ENCODE measurements at places on chromosomes 7 and 10.

DNA sequence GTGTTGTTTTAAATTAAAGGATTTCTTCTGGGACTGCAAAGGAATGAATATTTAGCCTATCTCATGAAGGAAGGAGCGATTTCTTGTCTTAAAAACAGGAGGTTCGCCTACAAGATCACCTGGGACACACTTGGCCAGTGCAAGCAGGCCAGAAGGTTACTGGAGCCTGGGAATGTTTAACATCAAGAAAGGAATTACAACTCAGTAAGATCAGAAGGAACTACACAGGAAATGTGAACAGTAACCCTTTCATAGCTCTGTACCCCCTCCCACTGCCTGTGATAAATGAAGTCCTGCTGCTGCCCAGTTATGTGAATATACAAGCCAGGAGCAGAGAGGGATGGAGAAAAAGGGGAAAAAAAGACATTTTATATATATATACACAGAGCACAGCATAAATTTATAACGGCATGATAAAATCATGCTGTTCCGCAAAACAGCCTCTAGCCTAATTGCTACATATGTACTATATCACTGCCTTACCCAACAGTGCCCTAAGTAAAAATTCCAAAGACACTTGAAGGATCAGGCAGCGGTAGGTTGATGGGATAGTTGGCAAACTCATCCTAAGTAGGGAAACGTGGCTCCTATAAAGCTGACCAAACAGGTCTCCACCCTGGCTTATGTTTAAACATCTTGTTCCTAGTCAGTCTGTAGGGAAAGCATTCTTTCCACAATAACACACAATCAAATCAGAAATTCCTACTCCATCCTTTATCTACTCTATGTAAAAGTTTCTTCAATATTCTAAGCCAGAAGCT, 63.8 kb downstream of the ZNF438 start:
- DNase-seq = no peak

DNA sequence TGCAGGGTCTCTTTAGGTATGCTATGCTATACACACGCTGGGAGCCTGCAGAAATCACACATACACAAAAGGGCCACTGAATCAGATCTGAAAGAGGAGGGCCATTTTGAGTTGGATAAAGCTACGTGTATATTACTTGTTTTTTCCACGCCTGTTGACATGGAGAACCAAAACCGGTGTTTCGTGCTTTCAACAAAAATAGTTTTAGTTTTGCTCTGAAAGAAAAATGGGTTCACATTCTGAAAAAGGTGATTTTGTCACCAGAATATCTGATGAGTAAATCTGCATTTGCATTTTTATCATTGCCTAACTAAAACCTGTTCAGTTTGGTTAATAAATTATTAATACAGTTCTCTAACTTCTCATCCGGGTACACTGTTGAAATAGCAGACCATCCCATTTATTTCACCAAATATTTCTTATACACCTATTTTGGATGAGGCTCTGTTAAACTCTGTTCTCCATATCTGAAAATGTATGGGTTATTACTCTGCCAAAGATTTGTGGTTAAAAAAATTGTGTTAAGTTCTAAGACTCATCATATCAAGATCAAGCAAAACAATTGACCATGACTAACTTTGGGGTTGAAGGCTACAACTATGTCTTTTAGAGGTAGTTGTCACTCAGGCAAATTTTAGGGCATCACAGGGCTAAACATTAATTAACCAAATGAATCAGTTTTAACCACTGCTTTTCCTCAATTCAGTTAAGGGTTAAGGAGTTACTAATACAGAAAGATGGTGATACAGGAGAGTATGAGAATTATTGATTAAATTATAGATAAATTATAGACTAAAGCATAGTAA, 101.2 kb upstream of the RPA3 start:
- no peak for DNase-seq

GRCh38 chr10:31157123-31158010, 125.7 kb upstream of the ZNF438 start:
- no peak for DNase-seq

- DNase-seq = no peak
Observed at GRCh38 chr10:80497187-80498077, 40.3 kb upstream of the SH2D4B start.

GRCh38 chr10:132541129-132541528, 3.5 kb downstream of the INPP5A start:
- DNase-seq = no peak

GRCh38 chr7:23026164-23026563, 12.2 kb upstream of the HYCC1 start:
- DNase-seq = no peak

DNA sequence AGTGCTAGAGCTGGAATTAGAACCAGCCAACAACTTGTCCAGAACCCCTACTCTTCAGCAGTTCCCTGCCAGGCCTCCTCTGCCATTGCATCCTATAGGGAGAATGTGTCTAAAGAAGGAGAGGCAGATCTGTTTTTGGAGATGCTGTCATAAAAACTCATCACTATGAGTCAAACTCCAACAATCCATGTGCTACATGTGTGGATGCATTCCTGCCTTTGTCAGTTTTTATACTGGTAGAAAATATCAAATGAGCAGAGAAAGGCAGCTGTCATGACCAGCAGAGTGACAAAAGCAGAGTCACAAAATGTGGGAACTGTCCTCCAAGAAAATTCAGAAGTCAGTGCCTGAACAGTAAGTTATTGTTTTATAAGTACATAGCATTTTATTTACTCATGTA, 93.0 kb downstream of the ABLIM1 start:
- no peak for DNase-seq

DNA sequence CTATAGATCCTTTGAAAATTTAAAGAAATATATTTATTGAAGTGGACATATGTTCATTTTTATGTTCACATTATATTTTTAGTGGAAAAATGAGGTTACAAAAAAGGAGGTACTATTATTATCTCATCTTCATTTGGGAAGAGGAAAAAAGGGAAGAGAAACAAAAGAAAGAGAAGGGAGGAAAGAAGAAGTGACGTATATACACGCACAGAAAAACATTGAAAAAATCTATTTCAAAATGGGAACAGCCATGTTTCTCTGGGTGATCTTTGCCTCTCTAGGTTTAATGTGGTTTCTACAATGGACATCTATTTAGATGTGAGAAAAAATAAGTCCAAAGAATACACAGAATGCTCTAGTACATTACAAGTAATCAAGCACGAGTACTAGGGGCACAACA, 14.8 kb downstream of the ANK3 start:
- DNase-seq = no peak

GRCh38 chr7:39360038-39360437, 206.2 kb upstream of the YAE1 start:
- DNase-seq = no peak

DNA sequence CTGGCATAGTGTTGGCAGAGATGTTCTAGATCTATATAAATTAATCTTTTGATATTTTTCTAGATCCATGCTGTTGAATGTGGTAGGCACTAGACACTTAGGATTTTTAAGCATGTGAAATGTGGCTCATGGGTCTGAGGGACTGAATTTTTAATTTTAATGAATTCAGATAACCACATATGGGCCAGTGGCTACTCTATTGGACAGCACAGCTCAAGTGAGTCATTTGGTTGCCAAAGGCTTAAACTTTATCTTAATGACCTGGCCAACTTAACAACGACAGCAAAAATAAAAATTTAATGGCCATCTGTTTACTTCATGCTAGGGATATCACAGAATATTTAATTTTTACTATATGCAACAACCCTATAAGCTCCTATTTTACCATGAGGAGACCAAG, 61.4 kb downstream of the CDK14 start:
- DNase-seq = no peak

DNA sequence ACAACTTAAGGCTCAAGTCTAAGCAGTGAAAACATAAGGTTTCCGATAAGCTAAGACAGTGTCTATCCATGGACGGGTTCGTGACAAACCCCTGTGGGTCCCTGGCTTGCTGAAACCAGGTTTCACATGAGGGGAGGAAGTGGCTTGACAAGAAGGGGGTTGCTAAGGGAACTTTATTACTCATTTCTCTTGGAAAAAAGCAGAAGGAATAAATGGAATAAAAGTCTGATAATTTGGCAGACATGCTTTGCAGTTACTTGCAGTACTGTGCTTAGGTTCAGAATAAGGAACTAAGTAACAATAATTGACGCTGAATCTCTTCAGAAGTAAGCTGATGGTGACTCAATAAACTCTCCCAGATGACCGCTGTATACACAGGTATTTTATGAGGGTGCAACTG, 34.7 kb downstream of the RBM17 start:
- no peak for DNase-seq

DNA sequence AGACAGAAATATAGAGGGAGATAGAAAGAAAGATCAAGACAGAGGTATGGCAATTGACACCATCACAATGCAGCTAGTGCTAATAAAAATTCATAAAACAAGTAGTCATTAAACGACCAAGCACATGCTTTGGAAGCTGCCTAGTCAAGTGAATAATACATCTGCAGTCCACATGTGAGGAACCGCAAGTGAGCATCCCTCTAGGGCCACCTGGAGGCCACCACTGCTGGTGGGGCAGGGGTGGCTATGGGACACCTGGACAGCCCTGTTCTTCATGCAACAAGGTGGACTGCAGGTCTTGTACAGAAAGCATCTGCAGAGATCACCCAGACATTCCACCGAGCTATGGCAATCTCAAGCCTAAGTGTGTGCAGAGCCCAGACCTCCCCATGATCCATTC, 451.1 kb upstream of the PFKP start:
- no peak for DNase-seq

GRCh38 chr7:70042533-70042932, 444.3 kb downstream of the AUTS2 start:
- no peak for DNase-seq

GRCh38 chr7:113698556-113699220, 220.1 kb downstream of the PPP1R3A start:
- DNase-seq = no peak

GRCh38 chr10:114806562-114807391, 14.8 kb upstream of the FHIP2A start:
- no peak for DNase-seq

GRCh38 chr7:143908120-143908519, 6.1 kb upstream of the TCAF1 start:
- no peak for DNase-seq

GRCh38 chr10:14244147-14244546, 86.6 kb downstream of the FRMD4A start:
- no peak for DNase-seq

DNA sequence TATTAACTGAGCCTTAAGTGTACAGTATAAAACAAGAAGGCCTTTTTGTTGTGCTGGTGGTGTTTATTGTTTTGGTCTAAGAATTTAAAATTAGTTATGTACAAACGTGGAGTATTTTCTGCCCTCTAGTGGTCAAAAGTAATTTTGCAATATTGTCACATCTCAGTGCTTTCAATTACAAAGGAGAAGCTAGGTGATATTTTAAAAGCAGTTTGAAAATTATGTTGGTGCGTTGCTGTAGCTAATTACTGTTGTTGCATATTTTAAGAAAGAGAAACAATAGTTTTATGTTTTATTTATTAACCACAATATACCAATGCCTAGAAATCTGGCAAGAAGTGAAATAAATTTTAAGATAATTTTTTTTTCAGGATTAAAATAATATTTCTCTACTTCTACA, 11.4 kb downstream of the NPVF start:
- peak; percentile 55 for DNase-seq

- no peak for DNase-seq
Observed at GRCh38 chr7:25077096-25077495, 48.0 kb downstream of the CYCS start.

DNA sequence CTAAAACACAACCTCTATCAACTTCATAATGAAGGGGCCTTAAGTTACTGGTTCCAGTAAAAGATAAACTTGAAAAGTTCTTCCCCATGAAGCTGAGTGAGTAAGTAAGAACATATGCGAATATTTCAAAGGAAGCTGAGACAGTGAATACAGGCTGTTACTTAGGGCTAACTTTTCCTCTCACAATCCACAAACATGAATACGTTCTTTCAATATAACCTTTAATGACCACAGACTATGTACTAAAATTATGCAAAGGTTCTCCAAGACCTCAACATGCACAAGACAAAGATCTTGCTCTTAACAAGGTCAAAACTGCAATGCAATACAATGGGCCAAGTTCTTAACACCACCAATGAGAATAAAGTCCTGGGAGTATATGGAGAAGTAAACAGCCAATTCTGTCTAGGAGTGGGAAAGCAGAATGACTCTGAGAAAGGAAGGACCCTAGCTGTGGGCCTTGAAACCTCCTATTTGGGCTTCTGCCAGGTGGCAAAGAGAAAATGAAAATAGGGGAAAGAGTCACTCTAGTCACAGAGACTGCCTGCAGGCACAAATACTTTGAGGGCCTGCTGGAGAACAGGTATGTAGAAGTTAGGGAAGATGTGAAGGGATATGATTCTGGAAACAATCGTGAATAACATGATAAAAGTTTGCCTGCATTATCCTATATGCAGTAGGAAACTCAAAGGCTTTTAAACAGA, 43.7 kb downstream of the OSBPL3 start:
- DNase-seq = no peak

DNA sequence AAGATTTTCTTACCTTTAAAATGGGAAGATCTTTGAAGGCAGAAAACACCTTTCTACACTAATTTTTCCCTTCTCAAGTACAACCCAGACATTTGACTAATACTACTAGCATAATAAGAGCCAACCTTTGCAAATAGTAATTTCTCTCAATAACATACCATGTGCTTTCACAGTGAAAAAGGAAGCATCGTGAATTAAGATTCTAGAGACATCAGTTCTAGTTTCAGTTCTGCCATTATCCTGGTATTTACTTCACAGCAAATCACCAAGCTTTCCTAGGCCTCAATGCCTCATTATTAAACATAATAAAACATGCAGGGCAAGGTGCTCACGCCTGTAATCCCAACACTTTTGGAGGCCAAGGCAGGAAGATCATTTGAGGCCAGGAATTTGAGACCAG, 24.9 kb downstream of the GSAP start:
- DNase-seq = no peak

DNA sequence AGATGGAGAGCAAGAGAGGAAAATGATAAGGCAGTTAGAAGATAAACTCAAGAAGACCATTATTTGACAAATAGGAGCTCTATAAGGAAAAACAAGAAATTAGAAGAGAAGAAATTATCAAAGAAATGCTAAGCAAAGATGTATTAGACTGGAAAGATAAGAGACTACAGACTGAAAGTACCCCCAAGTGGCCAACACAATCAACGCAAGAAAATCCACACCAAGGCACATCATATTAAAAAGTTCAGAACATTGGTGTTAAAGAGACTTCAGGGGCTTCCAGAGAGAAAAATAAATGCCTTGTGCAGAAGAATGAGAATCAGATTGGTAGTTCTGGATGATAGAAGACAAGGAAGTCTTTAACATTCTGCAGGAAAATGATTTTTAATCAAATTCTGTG, 46.0 kb downstream of the SH2D4B start:
- DNase-seq = no peak

- DNase-seq = no peak
Observed at GRCh38 chr10:62764011-62764410, 40.5 kb upstream of the ADO start.

All from CD4-positive, alpha-beta T cell treated with Interleukin-4 for 4 hours (primary cell).